ENCODE measurements at places on chromosomes 5 and 9.
A peak's percentile ranks its signal among the peaks of the same experiment; 100 is the strongest.

DNA sequence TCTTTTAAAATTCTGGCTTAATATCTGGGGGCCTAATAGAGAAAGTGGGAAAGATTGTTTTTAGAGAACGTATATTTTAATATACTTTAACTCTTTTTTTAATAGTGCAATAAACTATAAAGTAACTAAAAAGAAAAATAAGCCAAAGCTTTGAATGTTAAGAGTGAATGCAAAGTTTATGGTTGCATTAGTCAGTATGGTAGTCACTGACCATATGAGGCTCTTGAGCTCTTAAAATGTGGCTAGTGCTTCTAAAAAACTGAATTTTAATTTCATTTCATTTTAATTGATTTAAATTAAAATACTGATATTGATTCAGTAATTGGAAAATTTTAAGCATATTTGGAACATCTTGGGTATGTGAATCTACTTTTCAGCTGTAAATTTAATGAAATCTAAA lies 310.7 kb downstream of the PJA2 start:
- DNase-seq = no peak

- DNase-seq = no peak
Observed at GRCh38 chr5:170636206-170636605, 132.4 kb downstream of the KCNIP1 start.

GRCh38 chr9:16321461-16322119 lies 548.9 kb downstream of the BNC2 start:
- DNase-seq = peak; percentile 37

- DNase-seq = no peak
Observed at GRCh38 chr5:96942078-96942477, 6.2 kb downstream of the LNPEP start.

GRCh38 chr9:133576031-133576874 lies 32.9 kb downstream of the FAM163B start:
- no peak for DNase-seq

- no peak for DNase-seq
Observed at GRCh38 chr5:139369181-139369580, 13.9 kb downstream of the SLC23A1 start.

DNA sequence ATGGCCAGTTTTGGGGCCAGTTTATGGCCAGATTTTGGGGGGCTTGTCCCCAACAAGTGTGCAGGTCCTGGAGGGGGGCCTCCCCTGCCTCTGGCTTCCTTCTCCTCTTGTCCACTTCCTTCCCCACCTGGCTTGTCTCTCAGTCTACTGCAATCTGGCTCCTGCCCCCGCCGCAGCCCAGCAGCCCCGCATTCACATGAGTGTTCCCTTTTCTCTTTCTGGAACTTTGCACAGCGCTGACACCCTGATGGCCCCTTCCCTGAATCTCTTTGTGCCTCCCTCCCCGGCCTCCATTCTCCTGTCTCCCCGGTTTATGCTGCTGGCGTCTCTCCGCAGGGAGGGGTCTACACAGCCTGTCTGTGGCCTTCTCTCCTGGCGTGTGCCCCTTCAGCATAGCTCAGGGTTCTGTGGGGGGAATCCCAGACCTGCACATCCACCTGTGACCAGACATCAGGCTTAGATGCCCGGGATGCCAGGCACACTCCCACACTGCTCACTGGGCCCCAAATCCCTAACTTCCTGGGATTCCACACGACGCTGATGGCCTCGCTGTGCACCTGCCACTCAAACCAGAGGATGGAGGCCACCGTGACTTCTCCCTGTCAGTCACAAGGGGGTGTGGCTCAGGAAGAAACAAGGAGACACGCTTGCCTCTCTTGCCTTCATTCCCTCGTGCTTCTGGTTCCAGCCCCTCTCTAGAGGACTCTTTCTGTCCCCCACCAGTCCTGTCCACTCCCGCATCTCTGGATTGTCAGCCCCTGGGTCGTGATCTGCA lies 17.5 kb downstream of the TRIP13 start:
- peak; percentile 51 for DNase-seq

GRCh38 chr5:123610665-123611405 lies 98.9 kb downstream of the CSNK1G3 start:
- DNase-seq = no peak

DNA sequence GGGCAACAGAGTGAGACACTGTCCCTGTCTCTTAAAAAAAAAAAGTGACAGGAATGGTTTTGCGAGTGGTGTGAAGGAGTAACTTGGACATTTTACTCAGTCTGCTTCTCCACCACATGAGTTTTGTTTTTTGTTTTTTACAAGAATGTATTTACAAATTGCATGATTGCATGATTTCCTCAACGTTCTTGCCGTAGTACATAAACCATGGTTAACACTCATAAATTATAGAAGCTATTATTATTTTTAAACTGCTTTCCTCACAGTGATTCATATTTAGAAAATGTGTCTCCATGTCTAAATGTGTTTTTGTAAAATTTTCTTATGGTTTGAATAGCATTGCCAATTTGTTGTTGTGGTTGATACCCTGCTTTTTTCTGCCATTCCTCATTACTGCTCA lies 220.0 kb downstream of the GOLPH3 start:
- DNase-seq = no peak

GRCh38 chr5:172766287-172767108 lies 4.5 kb downstream of the DUSP1 start:
- DNase-seq = no peak

DNA sequence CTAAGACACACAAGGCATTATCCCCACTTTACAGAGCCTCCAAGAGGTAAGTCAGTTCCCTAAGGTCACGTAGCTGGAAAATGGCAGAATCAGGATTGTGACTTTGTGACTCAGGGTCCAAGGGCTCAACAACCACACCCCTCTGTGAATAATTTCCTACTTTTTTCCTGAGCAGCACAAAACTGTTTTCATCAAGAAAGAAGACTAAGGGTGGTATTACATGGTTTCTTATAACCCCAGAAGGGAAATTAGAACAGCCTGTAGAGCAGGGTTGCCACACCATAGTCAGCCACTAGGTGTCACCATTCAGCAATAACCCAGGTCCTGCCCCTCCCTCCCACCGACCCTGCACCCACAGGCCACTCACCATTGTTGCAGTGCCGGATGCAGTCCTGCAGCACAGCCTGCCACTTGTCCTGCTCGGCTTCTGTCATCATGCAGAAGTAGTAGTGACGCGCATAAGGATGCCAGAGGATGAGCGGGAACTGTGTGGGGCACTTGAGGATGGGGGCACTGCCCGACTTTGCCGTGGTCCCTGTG lies 72.1 kb downstream of the LRSAM1 start:
- DNase-seq = no peak

DNA sequence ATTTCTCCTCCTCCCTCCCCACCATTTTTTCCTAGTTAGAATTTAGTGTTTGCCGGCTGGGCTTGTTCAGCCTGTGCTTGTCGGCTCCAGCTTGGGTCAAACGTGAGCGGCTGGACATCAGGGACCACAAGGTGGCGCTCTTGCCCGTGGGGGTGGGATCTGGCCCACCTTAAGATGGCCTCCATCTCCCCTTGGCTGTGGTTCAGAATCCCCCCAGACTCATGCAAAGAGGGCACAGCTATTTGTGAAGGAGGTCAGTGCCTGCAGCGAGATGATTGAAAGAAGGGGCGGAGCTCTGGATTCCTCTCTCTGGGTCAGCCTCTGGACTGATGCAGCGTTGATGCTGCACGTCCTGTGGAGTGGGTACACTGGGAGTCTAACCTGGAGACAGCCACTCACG lies 283.3 kb upstream of the TUT7 start:
- DNase-seq = peak; percentile 20

DNA sequence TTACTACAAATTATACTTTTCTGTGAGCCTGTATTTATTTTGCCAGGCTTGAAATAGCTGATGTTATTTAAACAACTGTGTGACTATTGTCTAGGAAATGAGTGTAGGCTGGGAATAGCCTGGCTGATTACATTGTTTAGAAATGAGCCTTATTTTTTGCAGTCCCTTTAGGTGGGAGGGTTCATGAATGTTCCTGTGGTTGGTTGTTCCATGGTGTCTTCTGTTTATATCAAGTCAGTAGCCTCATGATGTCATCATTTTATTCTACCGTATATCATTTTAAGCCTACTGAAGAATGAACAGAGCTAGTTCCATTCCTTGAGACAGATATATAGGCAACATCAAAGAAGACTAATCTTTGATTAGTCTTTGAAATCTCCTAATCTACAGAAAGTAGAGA lies 53.1 kb downstream of the MAP1B start:
- no peak for DNase-seq

- no peak for DNase-seq
Observed at GRCh38 chr5:163094492-163095180, 342.8 kb upstream of the CCNG1 start.

GRCh38 chr5:57976506-57976905 lies 483.4 kb downstream of the PLK2 start:
- no peak for DNase-seq

DNA sequence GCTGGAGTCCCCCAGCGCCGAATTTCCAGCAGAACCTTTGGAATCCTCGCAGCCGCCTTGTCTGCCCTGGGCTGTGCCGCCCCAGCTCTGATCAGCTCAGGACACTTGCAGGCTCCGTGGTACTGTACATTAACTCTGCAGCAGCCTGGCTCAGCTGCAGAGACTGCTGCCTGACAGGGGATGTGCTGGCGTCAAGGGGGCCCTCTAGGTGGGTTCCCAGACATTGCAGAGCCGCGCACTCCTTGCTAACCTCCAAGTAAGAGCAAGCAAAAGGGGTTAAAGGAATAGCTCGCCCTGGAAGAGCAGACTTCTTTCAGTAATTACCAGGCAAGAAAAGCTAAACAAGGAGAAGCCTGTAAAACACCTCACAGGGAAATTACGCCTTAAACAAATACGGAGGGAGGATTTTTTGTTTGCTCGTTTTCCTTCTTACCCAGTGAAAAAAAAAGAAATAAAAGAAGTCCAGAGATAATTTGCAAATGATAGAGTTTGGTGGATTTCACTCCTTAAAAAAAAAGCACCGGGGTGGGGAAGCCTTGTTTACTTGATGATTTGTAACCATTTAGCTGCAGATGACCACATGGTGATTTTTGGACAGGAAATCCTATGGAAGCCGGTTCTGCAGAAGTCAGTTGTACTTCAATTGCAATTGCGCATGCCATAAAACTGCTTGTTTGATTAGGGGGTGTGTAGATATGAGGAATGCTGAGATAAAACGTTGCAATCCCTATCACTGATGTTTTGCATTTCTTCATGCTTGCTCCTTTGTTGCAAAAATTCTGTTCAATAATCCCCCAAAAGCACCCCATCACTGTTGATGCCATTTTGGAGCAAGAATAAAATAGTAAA lies 305.8 kb downstream of the PDE4D start:
- peak; percentile 54 for DNase-seq

DNA sequence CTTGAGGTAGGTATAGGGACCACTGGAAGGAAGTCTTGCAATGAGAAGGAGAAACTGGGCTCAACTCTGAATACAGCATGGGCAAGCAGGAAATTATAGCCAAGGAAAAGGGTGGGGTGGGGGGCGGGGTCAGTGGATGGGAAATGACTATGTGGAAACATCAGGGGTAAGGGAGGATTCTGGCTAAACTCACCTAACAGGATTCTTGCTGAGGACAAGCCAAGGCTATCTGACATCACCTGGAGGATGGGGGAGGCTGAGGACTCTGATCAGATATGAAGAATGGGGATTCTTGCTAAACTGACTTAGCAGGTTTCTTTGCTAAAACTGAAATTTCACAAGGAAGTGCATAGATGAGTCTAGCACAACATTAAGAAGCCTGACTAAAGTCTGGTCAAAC lies 40.8 kb downstream of the CTSL start:
- DNase-seq = no peak

DNA sequence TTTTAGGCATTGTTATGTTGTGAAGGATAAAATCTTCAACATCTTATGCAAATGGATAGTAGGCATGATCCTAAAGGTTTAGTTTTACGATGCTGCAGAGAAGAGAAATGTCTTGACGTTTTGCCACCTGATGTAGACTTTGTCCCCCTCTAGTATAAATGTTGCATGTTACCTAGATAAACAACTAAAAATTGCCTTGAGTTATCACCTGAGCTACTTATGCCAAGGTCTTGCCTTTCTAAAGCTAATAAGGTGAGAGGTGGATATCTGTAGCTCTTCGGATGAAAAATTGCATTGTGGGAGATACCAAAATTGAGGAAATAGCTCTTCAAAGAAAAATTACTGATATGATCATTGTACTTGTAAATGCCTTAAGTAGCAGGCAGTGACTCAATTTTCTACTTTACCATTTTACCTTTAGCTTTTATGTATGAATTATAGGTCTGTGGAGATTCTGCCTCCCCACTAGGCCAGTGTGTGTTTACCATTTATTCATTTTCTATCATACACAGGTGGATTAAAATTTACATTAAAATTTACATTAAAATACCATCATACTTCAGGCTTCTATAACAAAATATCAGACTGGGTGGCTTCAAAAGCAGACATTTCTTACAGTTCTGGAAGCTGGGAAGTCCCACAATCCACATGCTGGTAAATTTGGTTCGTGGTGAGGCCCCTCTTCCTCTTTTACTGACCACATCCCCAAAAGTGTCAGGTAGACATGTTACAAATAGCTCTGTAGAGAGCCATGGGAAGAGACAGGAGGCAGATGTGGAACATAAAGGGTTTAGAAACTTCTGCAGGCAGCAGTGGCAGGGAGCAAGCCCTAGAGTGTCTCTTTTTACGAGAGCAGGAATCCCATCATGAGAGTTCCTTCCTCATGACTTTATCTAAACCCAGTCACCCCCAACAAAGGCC lies 100.7 kb upstream of the ERBIN start:
- no peak for DNase-seq

DNA sequence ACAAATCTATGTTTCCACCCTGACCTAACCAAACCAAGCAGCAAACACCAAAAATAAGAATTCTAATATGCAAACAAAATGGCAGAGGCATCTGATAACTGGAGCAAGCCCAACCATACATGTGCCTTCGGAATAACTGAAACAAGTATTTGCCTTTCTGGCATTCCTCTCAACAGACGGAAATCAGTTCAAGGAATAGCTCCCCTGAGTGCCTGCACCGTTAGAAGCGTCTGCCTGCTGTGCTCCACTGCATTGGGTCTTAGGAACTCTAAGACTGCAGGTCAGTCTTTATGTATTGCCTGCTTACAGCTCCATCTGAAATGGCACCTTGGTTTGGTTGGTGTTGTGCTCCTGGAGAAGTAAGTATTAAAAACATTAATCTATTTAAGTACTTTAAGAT lies 98.5 kb downstream of the MRPS27 start:
- DNase-seq = no peak

- no peak for DNase-seq
Observed at GRCh38 chr5:76690037-76690679, 25.8 kb upstream of the F2R start.

- DNase-seq = no peak
Observed at GRCh38 chr5:135608761-135609443, 30.1 kb upstream of the CXCL14 start.

Measured in upper lobe of left lung (tissue), 6 donors.